Esophagus muscularis mucosa (tissue), 4 donors: ENCODE measurements at places on chromosomes 7 and 10. TPM values are rescaled to one million over a fixed set of nuclear protein-coding genes. Genes with fewer than 3 reads are reported as not detected.

DNA sequence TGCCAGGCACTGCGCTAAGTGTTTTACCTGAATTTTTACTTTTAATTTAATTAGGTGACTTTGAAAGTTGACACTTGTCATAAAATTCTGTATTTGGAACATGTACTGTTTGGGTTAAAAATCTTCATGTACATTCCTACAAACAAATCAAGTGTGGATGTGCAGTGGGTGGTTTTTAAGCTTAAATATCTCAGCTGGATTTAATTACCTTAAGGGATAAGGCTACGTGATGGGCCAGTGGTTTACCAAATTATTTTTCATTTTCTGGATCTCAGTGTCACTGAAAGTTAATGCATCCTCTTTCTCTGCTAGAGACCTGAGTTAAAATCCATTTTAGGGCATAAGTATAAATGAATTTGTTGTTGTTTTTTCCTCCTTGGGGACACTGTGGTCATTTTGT is 51.1 kb downstream of the EXOC4 start:
- no peak for DNase-seq

DNA sequence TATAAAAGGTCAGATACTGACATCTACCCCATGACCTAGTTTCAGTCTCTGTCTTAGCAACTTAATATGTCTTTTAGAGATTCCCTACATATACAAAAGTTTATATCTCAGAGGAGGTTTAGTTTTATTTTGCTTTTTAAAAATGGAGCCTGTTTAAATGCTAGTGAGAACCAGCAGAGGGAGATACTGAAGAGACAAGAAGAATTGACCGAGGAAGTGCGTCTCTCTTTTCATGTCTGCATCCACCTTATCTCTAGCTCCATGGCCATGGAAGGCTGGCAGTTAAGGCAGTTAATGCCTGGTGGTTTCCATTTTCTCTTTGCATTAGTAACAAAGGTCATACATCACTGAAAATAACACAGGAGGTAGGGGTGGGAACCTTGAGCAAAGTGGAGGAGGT is 10.7 kb downstream of the SUV39H2 start:
- DNase-seq: no peak

DNA sequence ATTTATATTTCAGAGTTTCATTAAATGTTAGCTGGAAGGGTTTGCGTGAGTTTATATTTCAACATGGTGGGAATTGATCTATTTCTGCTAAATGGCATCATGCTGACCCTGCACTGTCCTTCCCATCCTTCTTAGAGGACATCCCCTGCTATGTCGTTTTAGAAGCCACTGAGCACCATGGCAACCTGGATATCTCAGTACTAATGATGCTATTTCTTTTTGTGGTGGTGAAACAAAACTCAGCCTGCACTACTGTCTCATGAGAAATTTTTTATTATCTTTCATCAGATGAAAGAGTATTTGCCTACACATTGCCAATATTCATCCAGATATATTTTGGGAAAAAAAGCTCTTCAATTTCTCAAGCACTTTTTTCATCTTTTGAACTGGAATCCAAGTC is 12.1 kb downstream of the EPDR1 start:
- no peak for DNase-seq

GRCh38 chr10:104894681-104895080 is 253.6 kb downstream of the SORCS3 start:
- no peak for DNase-seq

DNA sequence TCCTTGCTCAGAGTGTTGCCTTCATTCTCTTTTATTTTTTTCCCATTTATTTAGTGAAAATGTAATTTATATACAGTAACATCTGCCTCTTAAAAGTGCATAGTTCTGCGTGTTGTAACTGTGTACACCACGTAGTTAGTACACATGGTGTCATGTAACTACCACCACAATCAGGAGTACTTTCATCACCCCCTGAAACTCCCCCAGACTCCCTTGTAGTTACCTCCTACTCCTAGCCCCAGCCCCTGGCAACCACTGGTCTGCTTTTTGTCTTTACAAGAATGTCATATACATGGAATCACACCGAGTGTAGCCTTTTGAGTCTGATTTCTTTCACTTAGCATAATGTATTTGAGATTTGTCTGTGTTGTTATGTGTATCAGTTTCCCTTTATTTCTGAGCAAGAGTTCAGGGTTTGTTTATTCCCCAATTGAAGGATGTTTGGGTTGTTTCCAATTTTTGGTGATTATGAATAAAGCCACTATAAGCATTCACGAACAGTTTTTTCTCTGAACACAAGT is 50.6 kb downstream of the GRK5 start:
- DNase-seq: no peak

GRCh38 chr7:51034521-51035264 is 252.0 kb upstream of the GRB10 start:
- no peak for DNase-seq

Gene RAB19
- total RNA-seq: not detected

- DNase-seq: no peak
These were observed 41.5 kb downstream of the LGI1 start for GRCh38 chr10:93799155-93799708.

Gene TRIL
- total RNA-seq: 3.0 TPM

- DNase-seq: no peak
These were observed 38.2 kb upstream of the PPIF start for GRCh38 chr10:79308969-79309665.

Gene ITGB8
- total RNA-seq: 20.3 TPM

DNA sequence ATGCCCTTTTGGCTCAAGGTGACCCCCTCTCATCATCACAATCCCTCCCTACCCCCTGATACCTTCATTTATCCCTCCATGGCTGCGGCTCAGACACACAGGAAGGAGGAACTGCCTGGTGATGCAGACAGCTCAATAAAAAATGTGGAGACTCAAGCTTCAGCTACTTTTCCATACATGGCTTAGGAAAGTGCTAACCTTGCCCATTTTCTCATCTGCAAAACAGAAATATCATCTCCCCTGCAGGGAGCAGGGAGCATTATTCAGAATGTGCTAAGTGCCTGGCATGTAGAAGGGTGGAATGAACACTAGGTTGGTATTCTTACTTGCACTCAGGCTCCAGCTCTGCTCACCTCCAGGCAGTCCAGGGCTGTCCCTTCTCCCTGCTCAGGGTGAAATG is 23.8 kb downstream of the CXCL12 start:
- DNase-seq: no peak

Gene SDHAF3
- total RNA-seq: 10.4 TPM

Gene ZNF488
- total RNA-seq: not detected

Gene AVPI1
- total RNA-seq: 35.8 TPM

Gene SLC35G1
- 4.0 TPM for total RNA-seq

DNA sequence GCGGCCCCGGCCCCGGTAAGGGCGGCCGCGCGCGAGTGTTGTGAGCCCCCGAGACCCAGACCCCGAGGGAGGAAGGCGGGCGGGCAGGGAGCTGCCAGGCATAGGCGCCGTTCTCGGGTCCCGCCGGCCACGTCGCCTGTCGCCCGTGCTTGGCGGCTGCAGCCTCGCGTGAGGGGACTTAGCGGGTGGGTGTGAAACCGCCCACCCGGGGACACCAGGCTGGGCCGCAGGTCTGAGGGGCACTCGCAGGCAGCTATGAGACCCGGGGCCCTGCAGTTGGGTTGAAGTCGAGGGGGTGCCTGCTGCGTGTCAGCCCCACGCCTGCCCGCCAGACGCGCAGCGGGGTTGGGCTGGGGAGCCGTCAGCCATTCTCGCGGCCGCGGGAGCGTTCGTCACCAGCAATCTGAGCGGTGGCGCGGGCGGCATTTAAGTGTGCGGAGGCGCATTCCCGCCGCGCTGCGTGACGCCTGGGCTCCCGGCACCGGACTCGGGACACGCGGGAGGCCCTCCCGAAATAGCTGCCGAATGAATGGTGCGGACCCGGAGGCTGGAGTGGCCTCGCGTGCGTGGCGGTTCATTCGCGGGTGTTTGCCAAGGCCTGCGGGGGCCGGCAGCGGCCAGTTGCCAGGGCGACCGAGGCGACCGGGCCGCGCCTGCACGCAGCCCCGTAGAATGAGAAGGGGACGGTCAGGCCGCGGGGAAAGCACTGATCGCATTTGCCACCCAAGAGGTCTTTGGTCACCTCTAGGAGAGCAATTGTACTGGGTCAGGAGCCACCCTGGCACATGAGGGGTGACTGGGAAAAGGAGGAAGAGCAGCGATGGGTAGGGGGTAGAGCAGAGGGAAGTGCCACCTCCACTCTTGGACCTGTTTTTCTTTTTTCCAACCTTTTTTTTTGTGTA is 750 bp downstream of the ZNF398 start:
- DNase-seq: no peak

GRCh38 chr7:36763132-36763816 is 39.0 kb upstream of the AOAH start:
- DNase-seq: no peak

Gene LRIT1
- not detected for total RNA-seq

GRCh38 chr7:108455551-108455997 is 662 bp downstream of the NRCAM start:
- DNase-seq: no peak

DNA sequence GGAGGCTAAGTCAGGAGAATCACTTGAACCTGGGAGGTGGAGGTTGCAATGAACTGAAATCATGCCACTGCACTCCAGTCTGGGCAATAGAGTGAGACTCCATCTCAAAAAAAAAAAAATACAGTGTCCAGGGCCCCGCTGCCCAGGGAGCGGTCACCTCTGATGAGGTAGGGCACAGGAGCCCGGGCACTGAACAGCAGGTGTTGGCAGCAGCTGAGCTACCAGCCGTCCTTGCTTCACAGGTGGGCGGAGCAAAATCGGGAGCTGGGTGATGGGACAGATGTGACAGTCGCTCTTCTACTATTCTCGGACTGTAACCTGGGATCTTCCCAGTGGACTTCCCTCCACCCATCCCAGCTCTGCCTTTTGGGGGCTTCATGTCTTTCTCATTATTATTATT is 49.4 kb downstream of the GTF2IRD1 start:
- no peak for DNase-seq

Gene TNRC18
- 277 TPM for total RNA-seq

- no peak for DNase-seq
These were observed 58.4 kb upstream of the ETV1 start for GRCh38 chr7:14047709-14048399.

GRCh38 chr10:26391701-26392695 is 46.1 kb upstream of the APBB1IP start:
- DNase-seq: no peak

- no peak for DNase-seq
These were observed 41.6 kb upstream of the AQP1 start for GRCh38 chr7:30869794-30870611.

DNA sequence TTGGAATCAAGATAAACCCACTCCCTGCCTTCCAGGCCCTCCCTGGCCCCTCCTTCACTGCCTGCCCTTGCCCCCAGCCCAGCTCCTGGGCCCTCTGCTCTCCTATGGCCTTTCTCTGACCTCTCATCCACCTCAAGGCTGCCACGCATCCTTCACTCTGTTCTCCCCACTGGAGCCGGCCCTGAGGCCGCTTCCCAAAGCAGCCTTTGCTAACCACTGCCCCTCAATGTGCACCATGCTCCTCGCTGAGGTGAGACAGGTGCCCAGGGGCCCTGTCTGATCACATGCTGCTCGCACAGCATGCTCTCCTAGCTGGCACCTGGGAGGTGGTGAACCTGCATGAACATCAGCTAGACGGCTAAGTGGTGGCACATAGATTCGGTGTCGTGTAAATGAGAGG is 138.5 kb upstream of the RET start:
- DNase-seq: peak; percentile 89
